ENCODE measurements at places on chromosomes 16 and 17. TPM values are rescaled to one million over a fixed set of nuclear protein-coding genes. Genes with fewer than 3 reads are reported as not detected.

DNA sequence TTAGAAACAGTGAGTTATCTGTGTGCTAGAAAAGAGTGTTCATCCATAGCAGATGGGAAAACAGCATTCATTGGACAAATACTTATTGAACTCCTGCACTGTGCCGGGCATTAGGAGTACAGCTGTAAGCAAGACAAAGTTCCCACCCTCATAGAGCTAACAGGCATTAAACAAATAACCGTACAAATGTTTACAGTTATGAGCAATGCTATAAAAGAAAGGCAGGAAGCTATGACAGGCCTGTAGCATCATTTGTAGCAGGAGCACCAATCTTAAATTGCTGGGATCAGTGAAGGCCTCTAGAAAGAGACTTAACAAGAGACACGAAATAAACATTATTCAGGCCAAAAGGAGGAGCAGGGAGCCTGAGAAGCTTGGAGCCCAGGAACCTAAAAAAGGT, 15.6 kb downstream of the SDR42E1 start:
- DNase-seq = no peak

DNA sequence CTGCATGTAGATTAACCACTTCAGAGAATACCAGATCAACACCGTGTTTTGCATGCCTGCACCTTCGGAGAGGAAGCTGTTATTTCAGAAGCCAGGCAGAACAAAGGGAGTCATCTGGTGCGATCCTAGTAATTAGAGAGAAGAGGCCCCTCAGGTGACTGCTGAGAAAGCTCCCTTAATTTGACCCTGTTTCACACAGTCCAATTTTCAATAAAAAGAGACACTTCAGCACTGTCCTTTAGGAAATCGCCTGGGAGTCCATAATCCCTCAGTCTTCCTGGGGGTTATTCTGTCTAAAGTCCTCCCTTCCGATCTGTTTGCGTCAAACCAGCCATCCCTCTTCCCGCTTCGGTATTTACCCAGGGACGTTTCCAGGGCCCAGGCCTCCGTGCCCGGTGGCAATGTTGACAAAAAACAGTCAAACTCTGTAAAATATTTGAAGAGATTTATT, 23.4 kb upstream of the TNRC6C start:
- DNase-seq = no peak

DNA sequence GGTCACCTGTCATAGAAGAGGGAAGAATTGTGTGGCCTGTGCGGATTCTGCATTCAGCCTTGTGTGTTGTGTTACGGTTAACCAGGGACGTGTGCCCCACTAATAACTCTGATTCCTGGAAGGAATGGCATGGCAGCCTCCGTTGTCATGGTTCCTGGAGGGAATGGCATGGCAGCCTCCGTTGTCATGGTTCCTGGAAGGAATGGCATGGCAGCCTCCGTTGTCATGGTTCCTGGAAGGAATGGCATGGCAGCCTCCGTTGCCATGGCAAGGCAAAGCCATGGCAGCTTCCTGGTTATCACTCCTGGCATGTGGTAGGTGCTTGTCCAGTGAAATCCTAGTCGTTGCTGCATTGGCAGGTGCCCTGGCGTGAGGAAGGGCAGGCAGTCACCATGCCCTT, 8.9 kb downstream of the SPG7 start:
- no peak for DNase-seq

DNA sequence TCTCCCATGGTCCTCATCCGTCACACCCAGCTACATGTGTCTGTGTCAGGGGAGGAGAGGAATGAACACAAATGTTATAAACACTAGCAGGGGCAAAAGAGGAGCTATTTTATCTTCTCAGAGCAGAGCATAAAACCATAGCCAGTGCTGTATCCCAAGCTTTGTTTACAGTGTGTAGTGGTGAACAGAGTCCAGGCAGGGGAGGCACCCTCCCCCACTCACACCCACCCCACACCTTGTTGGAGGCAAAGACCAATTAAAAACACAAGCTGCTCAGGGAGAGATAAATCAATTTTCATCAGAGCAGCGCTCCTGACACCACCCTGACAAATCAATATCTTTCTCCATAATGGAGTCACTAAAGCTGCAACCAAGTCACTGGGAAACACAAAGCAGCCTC, 132.6 kb upstream of the CCL2 start:
- no peak for DNase-seq

DNA sequence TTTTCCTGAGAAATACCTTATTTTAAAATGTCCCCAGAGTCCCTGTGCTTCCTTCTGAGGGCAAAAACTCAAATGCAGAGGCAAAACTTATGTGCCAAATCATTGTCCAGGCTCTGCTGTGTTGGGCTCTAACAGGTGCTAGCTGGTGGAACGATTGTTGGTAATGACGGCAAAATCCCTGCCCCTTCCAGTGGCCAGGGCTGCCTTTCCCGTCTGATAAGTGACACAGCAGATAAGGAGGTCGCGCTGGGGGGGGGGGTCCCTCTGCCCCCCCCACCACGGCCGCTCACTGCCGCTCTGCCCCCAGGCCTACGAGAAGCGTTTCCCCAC, 29.1 kb downstream of the SEC14L5 start:
- DNase-seq = no peak

DNA sequence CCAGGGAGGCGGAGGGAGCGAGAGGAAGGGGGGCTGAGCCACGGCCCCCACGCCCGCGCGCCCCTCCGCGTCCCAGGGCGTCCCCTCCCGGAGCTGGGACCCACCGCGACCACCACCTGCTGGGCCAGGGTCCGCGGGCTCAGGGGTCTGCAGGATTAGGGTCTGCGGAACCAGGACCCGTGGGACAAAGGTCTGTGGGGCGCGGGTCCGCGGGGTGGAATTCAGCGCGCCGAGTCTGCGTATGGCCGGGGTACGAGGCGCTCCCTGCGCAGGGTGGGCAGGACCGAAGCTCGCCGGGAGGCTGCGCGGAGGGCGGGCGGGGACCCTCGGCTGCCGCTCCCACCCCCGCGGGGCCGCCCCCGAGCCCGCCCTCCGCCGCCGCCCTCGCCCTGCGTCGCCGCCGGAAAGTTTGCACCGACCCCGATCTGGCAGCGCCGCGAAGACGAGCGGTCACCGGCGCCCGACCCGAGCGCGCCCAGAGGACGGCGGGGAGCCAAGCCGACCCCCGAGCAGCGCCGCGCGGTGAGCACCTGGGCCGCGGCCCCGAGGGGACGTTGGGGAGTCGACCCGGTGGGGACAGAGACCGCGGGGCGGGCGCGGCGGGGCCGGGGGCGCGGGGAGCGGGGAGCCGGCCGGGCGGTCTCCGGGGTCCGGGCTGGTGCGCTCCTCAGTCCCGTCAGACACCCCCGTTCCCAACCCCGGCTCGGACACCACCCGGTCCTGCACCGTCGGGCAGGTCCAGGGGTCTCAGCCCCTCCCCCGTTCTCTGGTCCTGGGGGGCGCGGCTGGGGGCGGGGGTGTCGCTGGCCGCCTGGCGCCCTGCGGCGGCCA, at the start of gene GCGR:
TSS of gene GCGR (plus strand) at position 423 of the 831 bp plus-strand sequence. CDS start 4,869 bp downstream, outside the sequence.
- no peak for DNase-seq

DNA sequence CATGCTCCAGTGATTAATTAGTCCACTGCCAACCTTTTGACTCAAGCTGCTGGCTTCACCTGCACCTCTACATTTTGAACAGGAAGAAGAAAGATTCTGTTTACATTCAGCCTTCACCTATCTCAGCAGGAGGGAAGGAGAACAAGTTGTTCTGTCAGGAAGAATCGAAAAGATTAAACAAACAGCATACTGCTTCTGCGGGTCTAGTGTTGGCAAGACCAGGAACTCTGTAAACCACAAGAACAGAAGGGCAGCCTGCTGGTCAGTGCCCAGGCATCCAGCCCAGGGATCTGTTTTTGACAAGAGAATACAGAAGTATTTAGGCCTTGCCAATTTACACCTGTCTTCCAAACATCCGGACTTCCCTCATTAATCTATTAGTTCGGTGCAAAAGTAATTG, 189.7 kb downstream of the CHD9NB start:
- DNase-seq = no peak

- DNase-seq = no peak
Measured at GRCh38 chr16:74575807-74576643, 30.9 kb downstream of the GLG1 start.

PHOSPHO1 gene
- total RNA-seq = under 0.01 TPM

MATCAP1 gene
- total RNA-seq = 12.9 TPM

TNK1 gene
- total RNA-seq = 4.3 TPM

LCAT gene
- total RNA-seq = 3.5 TPM

ANKRD40 gene
- 11.8 TPM for total RNA-seq

P2RX1 gene
- 160 TPM for total RNA-seq

DNA sequence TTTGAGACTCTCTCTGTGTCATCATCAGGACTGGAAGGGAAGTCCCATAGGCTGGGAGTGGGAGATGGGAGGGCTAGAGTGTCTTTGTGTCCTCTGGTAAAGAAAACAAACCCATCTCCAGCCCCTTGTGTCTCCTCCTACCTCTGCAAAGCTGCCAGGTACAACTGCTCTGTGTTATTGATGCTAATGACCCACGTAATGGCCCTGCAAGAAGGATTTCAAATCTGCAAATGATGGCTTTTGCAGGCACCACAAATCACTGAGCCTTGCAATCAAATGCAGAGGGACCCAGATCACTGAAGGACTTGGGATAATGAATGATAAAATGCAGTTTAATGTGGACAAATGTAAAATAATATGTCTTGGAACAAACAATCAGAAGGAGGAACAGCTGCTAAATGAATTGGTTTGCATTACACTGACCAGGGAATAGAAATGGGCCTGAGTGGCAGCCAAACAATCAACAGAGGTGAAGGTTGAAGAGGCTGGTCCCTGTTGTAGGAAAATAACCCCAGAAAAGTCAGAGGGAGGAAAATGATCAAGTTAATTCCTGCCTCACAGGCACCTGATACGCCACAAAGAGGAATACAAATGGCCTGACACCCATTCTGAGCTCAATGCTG, 425.1 kb downstream of the UTP18 start:
- DNase-seq = no peak

DNA sequence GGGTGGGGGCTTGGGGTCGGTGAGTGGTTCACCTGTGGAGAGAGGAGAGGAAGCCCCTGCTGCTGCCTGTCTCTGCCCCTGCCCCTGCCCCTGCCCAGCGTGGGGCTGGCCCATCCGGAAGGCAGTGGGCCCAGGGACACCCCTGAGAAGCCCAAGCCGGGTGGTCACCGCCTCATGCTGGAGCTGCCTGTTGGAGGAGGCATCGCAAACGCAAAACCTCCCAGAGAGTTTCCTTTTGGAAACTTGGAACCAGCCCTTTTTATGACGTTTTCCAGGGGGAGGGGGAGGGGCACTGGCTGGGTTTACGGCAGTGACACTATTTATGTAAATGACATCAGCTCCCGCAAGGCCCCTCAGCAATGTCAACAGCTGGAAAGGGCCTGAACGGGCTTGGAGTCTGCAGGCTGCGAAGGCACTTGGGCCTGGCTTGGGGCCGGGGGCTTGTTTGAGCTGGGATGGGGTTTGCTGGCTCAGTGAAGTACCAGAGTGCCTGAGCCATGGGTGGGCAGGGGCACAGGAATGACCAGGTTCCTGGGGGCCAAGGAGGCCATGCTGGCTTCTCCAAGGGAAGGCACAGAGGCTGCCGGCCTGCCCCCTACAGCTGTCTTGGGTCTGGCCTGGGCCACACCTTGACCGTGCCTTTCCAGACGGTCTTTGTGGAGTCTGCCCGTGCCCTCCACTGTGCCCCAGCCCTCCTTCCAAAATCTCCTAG, 219.5 kb downstream of the NTN1 start:
- no peak for DNase-seq

DNA sequence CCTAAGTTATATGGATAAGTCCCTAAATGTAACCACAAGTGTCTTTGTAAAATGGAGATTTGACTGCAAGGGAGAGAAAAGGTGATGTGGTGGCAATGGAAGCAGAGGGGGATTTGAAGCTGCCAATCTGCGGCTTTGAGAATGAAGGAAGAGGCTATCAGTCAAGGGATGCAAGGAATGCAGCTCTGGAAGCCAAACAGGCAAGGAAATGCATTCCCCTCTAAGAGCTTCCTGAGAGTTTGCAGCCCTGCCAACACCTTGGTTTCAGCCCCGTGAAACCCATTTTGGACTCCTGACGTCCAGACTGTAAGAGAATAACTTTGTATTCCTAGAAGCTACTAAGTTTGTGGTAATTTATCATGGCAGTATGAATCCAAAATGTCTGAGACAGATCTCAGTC, 167.3 kb upstream of the MPHOSPH6 start:
- no peak for DNase-seq

- peak; percentile 97 for DNase-seq
Measured at GRCh38 chr16:66524601-66525164, 25.2 kb downstream of the TK2 start.

DNA sequence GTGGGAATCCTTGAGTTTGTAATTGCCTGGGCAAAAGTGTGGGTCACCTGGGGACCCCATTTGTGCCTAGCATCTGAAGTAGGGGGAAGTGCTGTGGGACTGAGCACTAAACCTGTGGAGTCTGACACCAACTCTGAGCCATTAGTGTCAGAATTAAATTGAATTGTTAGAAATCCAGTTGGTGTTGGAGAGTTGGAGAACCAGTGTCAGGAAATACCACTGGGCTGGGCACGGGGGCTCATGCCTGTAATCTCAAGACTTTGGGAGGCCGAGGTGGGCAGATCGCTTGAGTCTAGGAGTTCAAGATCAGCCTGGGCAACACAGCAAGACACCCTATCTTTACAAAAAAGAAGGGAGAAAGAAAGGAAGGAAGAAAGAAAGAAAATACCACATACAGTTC, 67.5 kb upstream of the BRD7 start:
- no peak for DNase-seq

- DNase-seq = no peak
Measured at GRCh38 chr16:88068476-88069396, 117.5 kb downstream of the BANP start.

DNA sequence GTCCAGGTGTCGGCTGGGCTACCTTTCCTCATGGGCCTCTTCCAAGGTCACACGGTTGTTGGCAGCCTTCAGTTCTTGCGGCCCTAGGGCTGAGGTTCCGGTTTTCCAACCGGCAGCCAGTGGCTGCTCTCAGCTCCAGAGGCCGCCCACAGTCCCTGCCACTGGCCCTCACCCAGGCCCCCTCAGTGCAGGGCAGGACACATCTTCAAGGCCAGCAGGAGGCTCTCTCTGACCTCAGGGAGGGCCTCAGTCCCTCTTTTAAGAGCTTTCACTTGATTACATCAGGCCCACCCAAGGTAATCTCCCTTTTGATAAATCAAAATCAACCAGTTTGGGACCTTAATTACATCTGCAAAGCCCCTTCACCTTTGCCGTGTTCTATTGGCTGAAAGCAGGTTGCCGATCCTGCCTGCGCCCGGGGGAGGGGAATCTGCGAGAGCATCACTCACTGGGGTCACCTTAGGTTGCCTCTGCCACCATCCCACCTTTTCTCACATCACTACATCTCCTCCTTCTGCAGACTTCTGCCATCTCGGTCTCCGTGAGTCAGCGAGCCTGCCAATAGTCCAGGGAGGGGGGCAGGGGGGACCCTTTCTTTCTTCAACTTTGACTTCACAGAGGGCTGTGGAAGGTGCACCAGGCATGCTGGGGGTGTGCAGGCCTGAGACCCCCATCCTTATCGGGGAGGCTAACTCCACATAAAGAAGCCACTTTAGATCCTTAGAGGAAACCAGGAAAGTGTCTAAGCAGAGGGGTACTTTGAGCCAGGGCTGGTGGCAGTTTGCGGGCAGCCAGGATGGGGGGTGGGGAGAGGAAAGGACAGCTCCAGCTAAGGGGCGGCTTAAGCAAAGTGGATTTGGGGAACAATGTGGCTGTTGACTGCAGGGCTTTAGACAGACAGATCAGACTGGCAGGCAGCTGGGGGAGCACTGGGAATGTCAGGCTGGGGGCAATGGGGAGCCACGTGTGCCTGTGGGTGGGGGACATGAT, 28.8 kb upstream of the NXPH3 start:
- DNase-seq = no peak

IRX5 gene
- total RNA-seq = under 0.01 TPM

- DNase-seq = no peak
Measured at GRCh38 chr16:73890186-73891128, 406.2 kb upstream of the PSMD7 start.

Data from hematopoietic multipotent progenitor cell (in vitro differentiated cells).